ENCODE measurements at places on chromosomes 16 and 17. TPM values are rescaled to one million over a fixed set of nuclear protein-coding genes. Genes with fewer than 3 reads are reported as not detected.

The ZSWIM7 gene
- 36.2 TPM for polyA plus RNA-seq

DNA sequence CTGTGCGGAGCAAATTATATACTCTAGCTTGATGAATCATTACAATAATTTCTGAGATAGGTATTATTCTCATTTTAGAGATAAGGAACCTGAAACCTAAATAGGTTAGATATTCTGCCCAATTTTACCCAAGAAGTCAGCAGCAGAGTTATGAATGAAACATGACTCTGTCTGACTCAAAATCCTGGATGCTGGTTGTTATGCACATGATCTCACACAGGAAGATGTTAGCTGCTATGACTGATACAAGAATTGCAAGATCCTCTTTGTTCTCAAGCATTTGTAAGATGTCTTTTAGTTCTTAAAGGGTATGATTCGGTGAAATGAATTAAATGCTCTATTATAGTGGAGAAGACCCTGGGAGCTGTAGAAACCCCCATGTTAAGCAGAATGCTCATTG lies 447.8 kb downstream of the KIF2B start:
- no peak for DNase-seq

The SHISA9 gene
- polyA plus RNA-seq = 0.46 TPM

GRCh38 chr16:1344499-1344898 lies 7.2 kb downstream of the TSR3 start:
- no peak for DNase-seq

GRCh38 chr17:57667461-57667923 lies 77.6 kb downstream of the CCDC182 start:
- DNase-seq = peak; percentile 14

The KRT39 gene
- not detected for polyA plus RNA-seq

DNA sequence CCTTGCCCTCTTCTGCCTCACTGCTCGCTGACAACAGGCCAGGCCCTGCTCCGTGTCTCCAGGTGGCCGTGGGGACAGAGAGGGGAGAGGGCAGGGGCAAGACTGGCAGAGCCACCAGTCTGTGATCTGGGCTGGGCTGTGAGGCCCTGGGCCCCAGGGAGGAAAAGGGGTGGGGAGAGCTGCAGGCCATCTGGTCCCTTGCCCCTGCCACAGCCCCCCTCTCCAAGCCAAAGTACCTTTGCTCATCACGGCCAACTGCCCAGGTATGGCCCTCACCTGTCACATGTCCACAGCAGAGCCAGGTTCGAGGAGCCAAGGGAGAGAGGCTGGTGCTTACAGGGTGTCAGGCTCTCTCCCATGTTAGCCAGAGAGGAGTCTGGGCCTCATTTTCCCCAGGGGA lies 91.4 kb upstream of the LHX1 start:
- DNase-seq = no peak

- DNase-seq = no peak
Measured at GRCh38 chr16:70740914-70741782, 55.3 kb upstream of the MTSS2 start.

- no peak for DNase-seq
Measured at GRCh38 chr17:40506786-40507185, 5.4 kb upstream of the TNS4 start.

- no peak for DNase-seq
Measured at GRCh38 chr16:19522760-19523159, 862 bp upstream of the GDE1 start.

DNA sequence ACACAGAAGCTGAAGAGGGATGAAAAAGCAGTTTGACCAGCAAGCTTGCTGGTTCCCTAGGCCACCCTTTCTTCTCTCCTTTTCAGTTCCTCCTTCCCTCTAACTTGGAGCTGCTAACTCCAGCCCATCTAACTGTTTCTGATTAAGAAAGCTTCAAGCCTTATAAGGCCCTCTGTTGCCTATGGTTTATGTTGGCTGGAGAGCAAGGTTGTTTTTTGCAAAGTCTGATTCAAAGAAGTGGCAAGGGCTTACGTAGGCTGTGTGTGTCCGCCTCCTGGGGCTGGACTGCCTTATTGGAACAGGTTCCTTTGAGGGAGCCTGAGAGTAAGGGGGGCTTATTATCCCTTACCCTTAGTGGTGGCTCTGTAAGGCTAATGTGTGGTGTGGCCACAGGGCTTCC lies 7.1 kb downstream of the AKAP1 start:
- DNase-seq = no peak

The NPIPB9 gene
- 11.3 TPM for polyA plus RNA-seq
